ENCODE measurements at places on chromosomes 6 and 20.

- DNase-seq: no peak
These were observed 27.1 kb downstream of the PARD6B start for GRCh38 chr20:50758469-50758868.

DNA sequence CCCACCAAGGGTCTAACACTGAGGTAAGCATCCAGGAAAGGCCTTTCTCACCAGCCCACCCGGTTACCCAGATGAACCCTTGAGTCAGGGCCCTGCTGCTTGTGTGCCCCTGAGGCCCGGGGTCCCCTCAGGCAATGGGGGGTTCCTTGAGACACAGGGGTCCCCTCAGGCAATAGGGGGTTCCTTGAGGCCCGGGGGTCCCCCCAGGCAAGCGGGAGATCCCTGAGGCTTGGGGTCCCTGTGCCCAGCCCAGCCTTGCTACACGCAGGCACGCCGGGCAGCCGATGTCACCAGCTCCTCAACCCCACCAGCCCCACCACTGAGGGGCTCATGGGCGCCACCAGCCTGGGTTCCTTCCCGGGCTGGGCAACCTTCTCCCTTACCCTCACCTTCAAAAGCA lies 247.2 kb downstream of the TTLL2 start:
- DNase-seq: no peak

DNA sequence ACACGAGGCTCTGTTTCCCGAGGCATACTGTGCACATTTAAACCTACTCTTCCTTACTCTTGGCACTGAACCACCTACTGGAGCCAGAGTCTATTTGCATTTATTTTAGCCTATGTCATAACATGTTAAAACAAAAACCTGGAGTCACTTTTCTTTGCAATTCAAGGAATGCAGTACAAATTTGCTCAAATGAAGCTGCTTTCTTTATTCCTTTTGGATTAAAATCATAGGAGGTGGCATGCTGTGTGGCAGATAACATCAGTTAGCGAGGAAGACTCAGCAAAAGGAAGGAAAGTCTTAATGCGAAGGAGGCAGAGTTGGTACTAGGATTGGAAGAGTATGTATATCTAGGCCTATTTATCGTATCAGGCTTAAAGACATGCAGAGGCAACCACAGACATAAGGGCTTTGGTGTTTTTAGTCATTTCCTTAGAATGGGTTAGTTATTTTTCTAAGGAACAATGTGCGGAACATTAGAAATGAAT lies 92.9 kb downstream of the SAMD3 start:
- no peak for DNase-seq

DNA sequence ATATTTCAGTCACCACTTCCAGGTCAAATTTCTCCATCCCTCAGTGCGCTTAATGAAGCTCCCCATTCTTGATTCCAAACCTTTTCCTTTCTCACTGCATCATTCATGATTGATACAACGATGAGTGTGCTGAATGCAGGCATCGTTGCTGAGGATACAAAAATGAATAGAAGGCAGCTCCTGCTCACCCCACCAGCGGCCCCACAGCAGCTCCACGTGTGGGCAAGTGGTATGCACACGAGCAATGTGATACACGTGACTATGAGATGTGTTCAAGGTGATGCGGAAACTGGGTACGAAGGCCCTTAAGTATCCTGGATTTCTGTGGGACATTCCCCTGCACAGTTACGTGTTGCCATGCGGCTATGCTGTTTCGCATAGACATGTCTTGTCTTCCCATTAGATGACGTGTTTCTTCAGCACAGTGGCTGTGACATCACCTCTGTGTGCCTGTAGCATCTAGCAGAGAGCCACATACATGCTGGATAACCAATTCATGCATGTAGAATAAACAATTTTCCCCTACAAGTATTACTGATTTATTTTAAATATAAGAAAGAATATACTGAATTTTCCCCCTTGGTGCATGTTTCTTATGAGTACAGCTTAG lies 260.5 kb upstream of the AGPAT4 start:
- DNase-seq: no peak

DNA sequence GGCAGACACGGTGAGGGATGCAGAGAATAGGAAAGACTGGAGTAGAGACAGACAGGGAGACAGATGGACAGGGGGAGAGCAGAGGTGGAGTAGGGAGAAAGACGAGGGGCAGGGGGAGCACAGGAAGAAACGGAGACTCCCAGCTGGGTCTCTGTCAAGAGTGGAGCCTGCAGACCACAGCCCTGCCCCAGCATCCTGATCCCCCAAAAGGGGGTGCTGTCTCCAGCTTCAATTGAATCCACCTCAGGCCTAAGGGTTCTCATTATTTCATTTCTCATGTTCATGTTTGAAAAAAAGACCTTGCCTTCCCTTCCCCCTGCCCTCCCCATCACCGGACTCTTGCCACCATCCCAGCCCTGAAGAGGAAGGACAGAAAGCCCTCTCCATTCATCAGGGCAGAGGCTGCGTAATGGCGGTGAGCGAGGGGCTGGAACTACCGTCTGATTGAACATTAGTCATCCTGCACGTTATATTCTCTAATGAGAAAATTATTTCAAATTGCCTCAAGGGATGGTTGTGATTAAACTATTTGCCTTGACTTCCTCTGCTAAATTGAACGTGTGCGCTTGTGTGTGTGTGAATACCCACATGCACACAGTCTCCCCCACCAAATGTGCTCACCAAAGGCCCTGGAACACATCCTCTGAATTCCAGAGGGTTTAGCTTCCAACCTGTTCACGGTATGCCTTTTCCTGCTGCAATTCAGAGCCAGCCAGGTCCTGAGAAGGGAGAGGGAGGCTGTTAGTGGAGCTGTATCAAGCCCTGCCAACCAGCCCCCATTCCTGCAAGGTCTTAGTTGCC lies 98.3 kb downstream of the CDC5L start:
- no peak for DNase-seq

DNA sequence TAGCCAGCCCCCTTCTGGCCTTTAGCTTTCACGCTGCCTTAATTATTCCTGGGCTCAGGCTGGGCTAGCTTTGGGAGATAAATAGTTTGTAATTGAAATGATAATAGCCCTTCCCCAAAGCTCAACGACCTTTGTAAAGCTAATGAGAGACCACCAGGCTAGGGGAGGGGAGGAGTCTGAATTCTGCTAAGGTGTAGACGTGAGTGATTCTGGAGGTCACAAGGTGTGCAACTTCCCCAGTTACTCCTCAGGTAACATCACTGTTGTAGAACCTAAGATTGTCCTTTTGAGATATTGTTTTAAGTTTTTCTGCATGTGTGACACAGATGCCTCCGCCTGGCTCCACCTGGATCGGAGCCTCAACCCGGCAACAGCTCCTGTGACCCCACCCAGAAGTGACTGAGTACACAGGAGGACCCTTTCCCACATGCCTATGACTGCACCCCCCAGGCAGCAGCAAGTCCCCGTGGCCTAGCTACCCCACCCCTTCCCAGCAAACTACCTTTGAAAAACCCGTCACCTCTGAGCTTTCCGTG lies 5.8 kb upstream of the GPR31 start:
- DNase-seq: no peak

GRCh38 chr6:11329726-11330412 lies 97.4 kb upstream of the NEDD9 start:
- no peak for DNase-seq

- DNase-seq: no peak
These were observed 525 bp downstream of the PNRC1 start for GRCh38 chr6:89081129-89081422.

DNA sequence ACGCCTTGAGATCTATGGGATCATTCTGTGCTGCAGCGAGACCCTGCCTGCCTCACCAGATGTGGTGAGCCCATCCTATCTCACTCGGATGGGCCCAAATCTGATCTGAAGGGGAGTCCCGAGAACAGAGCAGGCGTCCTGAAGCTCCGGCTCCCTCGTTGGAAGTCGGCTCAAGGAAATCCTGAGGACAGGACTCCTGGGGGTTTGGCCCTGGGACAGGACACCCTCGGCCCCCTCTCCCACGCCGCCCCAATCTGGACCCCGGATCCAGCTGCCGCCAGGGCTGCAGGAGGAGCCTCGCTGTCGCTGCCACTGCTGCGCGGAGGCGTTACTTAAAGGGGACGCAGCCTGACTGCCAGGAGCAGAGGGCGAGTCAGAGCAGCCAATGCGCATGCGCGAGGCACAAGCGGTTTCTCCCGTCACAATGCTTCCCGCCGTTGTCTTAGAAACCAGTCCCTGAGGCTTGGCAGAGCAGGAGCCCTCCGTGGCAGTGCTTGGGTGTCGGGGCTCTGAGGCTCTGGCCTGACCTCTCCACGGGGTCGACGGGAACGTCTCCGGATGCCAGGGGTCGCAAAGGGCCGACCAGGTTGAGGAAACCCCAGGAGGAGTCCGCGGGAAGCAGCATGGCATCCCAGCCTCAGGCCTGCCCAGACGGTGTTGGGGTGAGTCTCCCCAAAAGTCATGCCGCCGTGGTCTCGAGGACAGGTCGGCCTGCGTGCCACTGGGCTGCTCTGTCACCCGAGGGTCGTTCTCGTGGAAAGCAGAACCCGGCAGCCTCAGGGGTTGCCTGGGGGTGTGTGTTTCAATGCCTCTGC lies 1567.8 kb upstream of the DEFB115 start:
- DNase-seq: peak; percentile 26

DNA sequence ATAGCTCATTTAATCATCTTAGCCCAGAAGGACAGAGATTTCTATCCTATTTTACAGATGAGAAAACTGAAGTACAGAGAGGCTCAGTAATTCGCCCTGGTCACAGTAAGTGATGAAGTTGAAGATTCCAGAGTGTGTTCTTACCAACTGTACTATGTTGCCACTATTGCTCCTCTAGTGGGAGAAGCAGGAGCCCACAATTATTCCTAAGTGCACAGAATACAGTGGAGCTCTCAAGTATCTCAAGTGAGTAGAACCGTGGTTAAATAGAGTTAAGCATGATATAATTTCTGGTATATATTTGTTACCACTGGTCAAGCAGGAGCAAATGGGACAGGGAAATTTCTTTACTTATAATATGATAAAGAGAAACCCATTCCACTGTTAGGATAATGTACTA lies 22.1 kb downstream of the REPS1 start:
- no peak for DNase-seq

DNA sequence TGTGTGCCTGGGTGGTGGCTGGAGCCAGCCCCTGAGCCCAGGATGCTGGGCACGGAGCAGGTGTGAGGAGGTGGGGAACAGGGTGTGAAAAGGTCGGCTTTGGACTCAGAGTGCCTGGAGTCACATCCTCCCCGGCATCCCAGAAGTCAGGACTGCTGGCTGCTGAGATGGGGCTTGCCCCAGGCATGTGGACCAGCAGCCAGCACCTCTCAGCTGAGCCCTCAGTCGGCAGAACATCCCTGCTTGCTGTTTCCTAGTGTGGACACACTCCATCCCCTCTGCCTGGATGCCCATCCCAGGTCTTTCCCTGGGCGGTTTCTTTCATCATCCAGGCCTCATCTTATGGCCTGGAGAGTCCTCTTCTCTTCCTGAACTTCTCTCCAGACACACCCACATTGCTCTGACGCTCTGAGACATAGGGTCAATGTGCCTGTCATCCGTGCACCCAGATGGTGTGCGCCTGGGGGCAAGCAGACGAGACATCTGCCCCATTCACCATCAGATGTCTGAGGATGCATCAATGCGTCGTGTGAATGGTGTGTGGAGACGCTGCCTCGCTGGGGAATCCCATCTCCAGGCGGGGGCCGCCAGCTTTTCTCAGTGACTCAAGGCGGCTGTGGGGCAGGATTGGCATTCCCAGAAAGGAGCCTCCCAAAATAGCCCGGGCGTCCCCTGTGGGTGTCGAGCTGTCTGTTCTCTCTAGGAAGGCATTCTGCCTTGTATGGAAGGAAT lies 104.2 kb downstream of the SYCP2 start:
- DNase-seq: no peak

GRCh38 chr6:107682721-107683120 lies 141.4 kb downstream of the SCML4 start:
- no peak for DNase-seq

DNA sequence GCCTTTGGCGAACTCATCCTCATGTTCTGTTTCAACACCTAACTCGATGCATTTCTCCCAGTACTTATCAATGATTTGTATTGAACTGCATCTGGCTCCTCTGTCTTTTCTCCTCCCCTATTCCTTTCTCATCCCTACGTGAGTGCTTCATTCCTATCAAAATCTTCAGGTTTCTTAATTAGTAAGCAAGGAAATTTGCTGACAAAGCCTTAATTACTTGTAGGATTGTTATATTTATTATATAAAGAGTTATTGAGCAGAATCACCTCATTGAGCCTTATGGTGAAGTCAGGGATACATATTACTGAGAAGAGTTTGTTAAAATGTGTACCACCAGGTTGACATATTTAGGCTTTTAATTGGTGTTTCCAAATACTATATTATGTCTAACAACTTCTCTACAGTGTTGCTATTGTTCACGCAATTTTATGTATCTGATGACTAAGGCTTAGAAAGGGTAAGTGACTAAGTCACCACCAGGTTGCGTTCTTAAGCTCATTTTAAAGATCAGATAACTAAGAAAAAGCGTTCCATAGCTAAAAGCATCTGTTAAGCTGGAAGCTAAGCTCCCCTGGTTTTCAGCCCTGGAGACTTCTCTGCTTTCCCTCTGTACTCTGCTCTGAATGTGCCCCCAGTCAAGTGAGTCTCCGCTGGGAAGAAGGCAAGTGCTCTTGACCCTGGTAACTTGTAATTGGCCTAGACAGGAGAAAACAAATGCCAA lies 18.9 kb downstream of the SCGN start:
- no peak for DNase-seq

DNA sequence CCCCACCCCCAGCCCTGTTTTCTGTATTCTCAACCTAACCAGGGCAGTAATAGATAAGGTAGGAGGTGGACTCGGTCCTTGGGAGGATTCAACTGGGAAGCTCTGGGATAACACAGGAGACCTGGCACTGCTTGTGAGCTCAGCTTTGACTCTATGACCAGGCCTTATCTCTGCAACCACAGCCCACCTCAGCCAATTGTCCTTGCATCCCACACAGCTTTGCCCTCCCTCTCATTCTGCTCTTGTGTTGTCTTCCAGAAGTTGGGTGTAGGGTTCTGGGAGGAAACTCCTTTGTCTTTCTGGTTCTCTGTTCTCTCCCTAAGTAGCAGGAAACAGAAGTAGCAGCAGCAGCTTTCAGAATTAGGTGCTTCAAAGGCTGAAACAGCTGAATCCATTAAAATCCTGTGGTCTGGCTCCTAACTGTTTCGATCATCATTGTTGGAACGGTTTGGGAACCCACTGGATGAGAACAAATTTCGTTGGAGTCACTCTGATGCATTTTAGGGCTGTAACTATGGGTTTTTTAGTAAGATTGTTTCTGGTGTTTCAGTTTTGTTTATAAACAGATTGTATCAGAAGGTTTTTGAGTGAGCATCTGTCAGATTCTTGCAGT lies 32.4 kb upstream of the SNX9 start:
- DNase-seq: no peak
